Kidney tubule cell (primary cell): ENCODE measurements at places on chromosomes 3 and 15.

- peak; percentile 70 for DNase-seq
Observed at GRCh38 chr15:76393614-76394013, 57.0 kb downstream of the ISL2 start.

GRCh38 chr3:67018105-67018788, 20.1 kb downstream of the KBTBD8 start:
- DNase-seq = peak; percentile 27

DNA sequence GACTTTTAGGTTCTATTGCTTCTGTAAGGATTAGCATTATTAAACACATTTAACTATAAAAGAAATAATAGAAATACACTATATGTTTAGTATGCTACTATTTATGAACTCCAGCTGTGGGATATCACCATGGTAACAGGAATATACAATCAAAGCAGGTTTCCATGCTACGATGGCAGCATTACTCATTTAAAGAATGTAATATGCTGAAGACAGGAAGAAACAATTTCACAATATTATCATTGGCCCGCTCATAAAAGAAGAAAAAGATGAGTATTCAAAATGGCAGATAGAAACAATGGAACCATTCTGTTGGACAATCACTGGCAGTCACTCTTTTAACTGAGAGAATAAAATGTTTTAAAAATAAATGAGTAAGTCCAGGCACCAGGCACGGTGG, 153.4 kb downstream of the CBLB start:
- DNase-seq = peak; percentile 11

DNA sequence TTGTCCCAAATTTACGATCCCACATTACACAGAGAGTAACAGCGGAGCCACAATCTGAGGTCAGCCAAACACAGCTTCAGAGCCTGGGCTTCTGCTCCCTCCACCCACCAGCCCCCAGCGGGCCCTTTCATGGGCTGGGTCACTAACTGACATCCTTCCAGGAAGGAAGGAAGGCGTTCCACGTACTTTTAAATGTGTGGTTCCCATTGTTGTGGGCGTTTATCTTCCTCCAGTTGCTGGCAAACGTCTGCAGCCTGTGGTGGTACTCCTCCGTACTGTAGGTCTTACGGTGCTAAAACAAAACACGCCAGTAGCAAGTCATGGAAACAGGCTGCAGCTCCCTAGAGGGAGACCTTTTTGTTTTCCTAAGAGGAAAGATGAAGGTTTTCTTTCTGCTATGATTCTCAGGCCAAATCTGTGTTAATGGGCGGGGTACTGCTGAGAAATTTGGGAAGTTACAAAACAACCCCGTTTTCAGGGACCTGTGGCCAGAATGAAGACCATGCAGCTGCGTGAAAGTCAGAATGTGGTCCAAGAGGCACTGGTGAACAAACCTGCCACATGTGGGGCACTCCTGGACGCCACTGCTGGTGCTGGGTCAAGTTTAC, 7.6 kb downstream of the CTSH start:
- DNase-seq = no peak

DNA sequence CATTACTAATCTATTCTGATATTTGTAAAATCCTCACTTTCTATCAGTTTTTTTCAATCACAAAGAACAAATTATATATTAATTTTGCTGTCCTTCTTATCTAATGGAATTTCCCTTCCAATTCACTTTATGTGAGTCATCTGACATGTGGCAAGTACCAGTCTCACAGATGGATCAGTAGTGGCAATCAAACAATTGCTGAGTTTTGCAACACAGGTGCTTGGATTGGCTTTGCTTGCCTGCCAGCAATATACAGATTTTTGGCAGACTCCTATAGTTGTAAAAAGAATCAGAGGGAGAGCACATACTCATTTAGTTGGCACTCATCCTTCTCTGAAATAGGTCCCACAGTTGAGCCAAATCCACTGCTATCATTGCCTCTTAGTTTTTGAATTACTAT, 83.7 kb downstream of the BCHE start:
- peak; percentile 54 for DNase-seq

- no peak for DNase-seq
Observed at GRCh38 chr3:127452321-127452821, 138.2 kb downstream of the TPRA1 start.

DNA sequence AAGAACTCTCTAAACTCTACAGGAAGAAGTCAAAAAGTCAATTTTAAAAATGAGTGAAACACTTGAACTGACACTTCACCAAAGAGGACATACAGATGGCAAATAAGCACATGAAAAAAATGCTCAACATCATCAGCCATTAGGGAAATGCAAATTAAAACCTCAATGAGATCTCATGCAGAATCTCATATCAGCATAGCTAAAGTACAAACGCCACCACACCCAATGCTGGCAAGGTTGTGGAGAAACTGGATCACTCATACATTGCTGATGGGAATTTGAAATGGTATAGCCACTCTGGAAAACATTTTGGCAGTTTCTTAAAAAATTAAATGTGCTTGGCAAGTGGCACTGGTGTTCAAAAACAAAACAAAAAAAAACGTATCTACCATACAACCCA, 34.2 kb downstream of the MEGF11 start:
- DNase-seq = no peak

- no peak for DNase-seq
Observed at GRCh38 chr3:153495422-153495821, 333.4 kb downstream of the RAP2B start.

GRCh38 chr3:38348903-38349302, 2.3 kb downstream of the XYLB start:
- DNase-seq = peak; percentile 85

- DNase-seq = no peak
Observed at GRCh38 chr3:46711305-46711704, 6.4 kb downstream of the PRSS50 start.

DNA sequence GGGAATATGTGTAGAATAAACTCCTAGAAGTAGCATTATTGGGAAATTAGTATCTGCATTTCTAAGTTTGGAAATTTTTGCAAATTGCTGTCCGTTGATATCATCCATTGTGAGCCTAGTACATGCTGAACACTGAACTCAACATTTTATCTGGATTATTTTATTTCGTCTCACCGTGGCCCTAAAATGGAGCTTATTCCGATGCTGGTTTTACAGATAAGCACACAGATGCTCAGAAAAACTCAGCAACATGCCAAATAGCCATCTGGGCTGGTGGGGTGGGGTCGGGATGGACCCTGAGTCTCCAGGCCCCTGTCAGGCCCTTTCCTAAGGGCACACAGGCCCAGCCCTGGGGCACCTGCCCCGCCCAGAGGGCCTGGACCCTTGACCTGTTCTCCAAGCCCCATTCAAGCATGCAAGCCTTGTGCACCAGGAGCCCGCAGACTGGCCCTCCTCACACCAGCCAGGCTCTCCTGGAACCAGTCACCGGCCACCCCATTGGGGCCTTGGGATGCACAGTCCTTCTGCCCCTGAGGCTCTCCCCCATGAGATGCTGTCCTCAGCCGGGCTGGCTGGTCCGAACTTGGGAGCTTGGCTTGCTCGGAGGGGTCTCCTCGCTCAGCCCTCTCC, 20.7 kb upstream of the KLF13 start:
- no peak for DNase-seq

DNA sequence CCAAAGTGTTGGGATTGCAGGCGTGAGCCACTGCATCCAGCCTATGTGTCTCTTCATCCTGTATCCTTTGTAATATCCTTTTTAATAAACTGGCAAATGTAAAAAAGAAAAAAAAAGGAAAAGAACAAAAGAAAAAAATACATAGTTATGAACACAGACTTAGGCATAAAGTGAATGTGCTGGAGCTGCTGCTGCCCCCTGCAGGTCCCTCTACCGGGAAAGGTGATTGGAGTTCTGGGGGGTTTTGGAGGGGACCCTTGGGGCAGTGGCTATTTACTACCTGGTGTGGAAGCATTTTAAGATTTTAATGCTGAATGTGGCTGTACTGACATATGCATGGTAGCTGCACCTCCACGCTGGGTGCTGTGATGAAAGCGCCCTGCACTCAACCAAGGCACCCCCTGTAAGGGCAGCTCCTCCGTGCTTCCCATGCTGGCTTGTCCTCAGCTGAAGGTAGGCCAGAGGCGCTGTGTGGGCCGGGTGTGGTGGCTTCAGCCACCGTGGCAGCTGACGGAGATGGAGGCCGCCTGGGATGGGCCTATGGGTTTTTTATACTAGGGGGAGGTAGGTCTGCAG, 49.9 kb downstream of the RPLP1 start:
- DNase-seq = no peak

DNA sequence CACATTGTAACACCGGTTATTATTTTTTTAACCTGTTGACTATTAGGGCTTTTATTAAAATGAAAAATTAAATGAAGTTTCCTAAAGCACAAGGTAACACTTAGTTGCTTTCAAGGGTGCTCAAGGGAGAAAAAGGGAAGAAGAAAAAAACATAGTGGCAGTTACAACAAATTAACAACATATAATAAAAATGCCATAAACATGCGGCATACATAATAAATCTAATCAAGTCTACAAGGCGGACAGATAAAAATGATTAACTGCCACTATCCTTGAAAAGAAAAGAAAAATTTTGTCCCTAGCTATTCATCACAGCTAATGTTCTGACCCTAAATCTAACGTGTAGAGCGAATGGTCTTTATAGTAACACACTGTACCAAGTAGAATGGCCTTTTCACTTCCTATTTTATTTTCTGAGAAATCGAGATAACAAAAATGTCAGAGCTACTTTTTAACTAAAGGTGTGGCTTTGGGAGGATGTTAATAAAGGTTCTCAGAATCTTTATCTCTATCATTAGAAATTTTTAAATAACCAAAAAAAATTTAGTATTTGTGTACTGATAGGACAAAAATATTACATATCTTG, 194.9 kb downstream of the FOXP1 start:
- no peak for DNase-seq

GRCh38 chr3:196144383-196145105, 62.7 kb upstream of the TFRC start:
- no peak for DNase-seq

- no peak for DNase-seq
Observed at GRCh38 chr3:187995043-187995400, 158.9 kb upstream of the LPP start.

DNA sequence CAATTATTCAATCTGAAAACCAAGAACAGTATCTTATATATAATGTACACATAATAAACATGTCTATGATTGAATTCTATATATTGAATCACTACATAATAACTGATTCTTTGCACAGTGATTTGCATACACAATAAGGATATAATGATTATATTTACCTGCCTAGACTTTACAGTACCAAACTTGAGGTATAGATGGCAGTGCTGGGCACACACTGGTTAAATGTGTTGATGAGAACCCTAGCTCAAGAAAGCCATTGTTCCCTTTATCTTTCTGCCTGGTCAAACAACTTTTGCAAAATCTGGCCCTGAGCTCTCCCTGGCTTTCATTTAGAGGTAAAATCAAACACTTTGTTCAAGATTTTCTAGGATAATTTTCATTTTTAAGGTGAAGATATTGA, 697.7 kb downstream of the TUSC7 start:
- DNase-seq = peak; percentile 31

GRCh38 chr3:160370987-160371857, 27.8 kb downstream of the IFT80 start:
- DNase-seq = no peak

- no peak for DNase-seq
Observed at GRCh38 chr3:105323274-105323599, 43.5 kb upstream of the ALCAM start.

- no peak for DNase-seq
Observed at GRCh38 chr3:149839896-149840295, 26.9 kb downstream of the RNF13 start.

- DNase-seq = no peak
Observed at GRCh38 chr3:94875149-94875548, 812.3 kb downstream of the NSUN3 start.

GRCh38 chr3:119290613-119291012, 3.6 kb upstream of the ARHGAP31 start:
- DNase-seq = no peak

- DNase-seq = no peak
Observed at GRCh38 chr15:57045741-57046382, 127.4 kb downstream of the TCF12 start.

GRCh38 chr3:22236490-22237270, 485.7 kb upstream of the ZNF385D start:
- no peak for DNase-seq

- DNase-seq = no peak
Observed at GRCh38 chr3:126917232-126917804, 65.6 kb upstream of the PLXNA1 start.

GRCh38 chr3:148054999-148055398, 642.7 kb upstream of the AGTR1 start:
- DNase-seq = no peak

- DNase-seq = peak; percentile 74
Observed at GRCh38 chr3:157436583-157437291, at the start of gene PTX3. TSS of gene PTX3 (plus strand) at chr3:157436850. CDS start at chr3:157436934, 84 bp downstream.

- DNase-seq = no peak
Observed at GRCh38 chr3:44226573-44226972, 15.1 kb upstream of the TOPAZ1 start.

DNA sequence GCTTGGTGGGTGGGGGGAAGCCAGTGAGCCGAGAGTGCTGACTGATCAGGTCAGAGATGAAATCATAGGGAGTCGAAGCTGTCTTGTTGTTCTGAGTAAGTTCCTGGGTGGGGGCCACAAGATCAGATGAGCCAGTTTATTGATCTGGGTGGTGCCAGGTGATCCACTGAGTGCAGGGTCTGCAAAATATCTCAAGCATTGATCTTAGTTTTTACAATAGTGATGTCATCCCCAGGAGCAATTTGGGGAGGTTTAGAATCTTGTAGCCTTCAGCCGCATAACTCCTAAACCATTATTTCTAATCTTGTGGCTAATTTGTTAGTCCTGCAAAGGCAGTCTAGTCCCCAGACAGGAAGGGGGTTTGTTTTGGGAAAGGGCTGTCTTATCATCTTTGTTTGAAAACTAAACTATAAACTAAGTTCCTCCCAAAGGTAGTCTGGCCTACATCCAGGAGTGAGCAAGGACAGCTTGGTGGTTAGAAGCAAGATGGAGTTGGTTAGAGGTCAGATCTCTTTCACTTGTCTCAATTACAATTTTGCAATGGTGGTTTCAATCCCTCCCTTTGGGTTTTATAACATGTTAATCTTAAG, 18.7 kb upstream of the MTMR14 start:
- no peak for DNase-seq

GRCh38 chr3:99999536-99999935, 114.8 kb downstream of the FILIP1L start:
- DNase-seq = peak; percentile 16

DNA sequence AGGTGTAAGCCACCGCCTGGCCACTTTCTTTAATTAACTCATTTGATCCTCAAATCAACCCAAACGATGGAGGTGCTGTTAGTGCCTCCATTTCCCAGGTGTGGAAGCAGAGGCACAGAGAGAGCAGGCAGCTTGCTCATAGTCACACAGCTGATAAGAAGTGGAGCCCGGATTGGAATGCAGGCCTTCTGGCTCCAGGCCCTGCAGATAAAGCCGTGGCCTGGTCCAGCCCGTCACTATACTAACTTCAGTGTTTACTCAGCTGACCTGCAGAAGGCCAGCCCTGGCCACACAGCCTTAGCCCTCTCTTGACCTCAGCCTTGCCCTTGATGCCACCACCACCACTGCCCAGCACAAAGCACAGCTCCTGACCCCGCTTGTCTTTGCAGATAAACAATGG, 116.7 kb downstream of the NUP210 start:
- DNase-seq = no peak
